ENCODE measurements at places on chromosomes 2 and 18.

- no peak for DNase-seq
Measured at GRCh38 chr2:8125741-8126711, 555.8 kb upstream of the ID2 start.

GRCh38 chr18:71936744-71937143 lies 607.4 kb downstream of the CBLN2 start:
- DNase-seq, result no peak

DNA sequence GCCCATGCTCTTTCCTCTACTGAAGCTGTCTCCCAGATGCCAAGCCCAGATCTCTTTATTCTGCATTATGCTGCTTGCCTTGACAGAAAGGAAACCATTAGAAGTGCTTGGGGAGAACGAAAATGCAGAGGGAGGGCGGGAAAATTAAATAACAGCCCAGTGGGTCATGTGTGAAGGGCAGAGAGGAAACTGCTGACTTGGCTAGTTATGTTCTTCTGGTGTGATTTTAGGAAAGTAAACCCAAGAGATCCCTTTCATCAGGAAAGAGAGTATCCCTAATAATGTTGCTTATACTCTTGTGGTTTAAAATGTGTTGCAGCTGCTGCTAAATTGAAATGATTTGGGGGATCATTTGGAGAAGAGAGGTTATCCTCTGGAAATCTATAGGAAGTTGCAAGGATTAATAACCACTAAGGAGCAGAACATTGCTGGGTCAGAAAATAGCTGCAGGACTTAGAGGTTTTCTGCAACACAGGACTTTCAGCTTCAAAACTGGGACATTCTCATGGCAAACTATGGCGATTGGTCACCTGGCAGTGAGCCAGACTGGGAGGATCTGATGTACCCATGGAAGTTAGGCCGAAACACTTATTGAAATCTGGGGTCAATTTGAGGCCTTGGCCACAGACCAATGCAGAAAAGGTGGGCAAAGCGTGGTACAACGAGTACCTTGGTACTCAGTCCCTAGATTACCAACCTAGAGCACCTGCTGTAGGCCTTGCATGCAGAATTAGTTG lies 172.2 kb downstream of the TMEM247 start:
- DNase-seq, result no peak

DNA sequence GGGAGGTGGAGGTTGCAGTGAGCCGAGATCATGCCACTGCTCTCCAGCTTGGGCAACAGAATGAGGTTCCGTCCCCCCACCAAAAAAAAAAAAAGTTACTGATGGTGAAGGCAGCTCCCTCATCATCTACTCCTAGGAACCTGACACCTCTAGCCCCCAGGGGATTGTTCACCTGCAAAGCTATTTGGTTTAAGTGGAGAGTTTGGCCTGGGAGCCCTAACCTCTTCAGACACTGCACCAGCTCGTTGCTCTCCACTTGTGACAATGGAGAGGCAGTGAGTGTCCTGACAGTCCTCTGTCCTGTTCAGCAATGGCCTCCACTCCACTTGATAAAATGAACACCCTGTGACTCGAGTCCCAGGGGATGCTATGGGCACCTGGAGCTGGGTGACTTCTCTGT lies 43.5 kb downstream of the ATP6V1C2 start:
- no peak for DNase-seq

DNA sequence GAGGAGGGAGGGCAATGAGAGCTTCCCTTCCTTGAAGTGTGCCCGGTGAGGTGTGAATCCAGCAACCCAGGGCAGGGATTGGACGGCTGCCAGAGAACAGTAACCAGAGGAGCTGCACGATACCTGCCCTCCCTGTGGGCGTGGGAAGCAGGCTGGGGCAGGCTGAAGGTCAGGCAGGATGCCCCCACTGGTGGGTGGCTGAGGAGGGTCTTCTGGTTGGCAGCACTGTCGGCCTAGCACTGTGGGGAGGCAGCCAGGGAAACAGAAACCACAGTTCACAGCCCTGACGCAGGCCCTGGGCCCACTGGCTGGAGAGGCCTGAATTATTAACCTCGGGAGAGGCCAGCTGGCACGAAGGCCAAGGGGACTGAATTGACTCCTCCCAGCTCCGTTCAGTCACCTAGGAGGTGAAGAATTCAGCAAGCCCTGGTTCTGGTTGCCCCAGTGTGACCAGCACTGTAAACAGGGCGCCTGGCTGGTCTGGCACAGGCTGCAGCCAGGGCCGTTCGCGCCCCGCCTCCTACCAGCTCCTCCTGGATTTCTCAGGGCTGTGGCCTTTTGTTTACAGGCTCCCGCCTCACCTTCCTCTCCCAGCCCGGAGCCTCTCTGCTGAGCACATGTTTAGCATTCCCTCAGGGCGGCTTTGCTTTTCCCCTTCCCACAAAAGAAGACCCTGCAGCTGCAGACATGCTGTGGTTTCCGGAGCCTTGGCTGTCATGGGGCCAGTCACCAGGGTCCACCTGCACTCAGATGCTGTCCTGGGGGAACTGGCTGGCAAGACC lies 97.8 kb downstream of the B3GNT2 start:
- DNase-seq, result no peak

DNA sequence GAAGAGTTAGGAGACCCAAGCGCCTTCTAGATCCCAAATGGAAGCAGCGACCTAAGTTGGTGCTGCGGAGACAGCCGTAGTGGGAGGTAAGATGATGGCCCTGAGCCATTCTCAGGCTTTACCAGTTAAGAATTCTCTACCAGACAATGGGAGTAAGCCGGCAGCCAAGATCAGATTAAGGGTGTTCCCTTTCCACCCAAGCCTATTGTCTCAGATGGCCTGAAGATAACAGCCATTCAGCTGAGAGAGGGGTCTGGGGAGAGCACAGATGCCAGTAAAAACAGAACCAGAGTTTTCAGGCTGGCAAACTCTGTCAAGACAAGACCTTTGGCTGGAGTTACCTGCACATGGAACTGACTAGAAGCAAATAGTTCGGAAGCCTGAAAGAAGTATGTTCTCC lies 191.7 kb upstream of the HAAO start:
- DNase-seq, result no peak

GRCh38 chr2:123870881-123871276 lies 154.2 kb upstream of the CNTNAP5 start:
- DNase-seq, result no peak

- no peak for DNase-seq
Measured at GRCh38 chr18:63477968-63478367, 1.2 kb downstream of the SERPINB5 start.

- no peak for DNase-seq
Measured at GRCh38 chr2:154189953-154190352, 318.2 kb downstream of the GALNT13 start.

GRCh38 chr2:71878626-71879508 lies 268.8 kb downstream of the CYP26B1 start:
- no peak for DNase-seq

GRCh38 chr2:6824962-6825361 lies 40.7 kb downstream of the CMPK2 start:
- DNase-seq, result peak; percentile 83

DNA sequence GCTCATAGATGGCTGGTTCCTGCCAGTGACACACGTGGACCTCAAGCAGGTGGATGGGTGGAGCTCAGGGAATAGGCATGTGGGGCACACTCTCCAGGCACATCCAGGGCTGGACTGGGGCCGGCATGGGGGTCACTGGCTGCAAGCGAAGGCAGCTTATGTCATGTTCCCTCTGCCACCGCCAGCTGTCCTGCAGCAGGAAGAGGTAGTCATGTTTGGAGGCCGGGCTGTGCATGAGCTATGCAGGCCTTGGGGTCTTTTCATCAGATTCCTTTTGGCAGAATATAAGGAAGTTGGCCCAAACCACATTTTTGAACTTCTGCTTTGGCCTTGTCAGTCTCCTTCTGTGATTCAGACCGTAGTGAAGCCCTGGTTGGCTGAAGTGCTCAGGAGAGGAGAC lies 61.5 kb downstream of the AGAP1 start:
- no peak for DNase-seq

- peak; percentile 19 for DNase-seq
Measured at GRCh38 chr2:19746611-19747309, 155.0 kb downstream of the TTC32 start.

- DNase-seq, result peak; percentile 72
Measured at GRCh38 chr18:28109781-28110560, 67.0 kb downstream of the CDH2 start.

DNA sequence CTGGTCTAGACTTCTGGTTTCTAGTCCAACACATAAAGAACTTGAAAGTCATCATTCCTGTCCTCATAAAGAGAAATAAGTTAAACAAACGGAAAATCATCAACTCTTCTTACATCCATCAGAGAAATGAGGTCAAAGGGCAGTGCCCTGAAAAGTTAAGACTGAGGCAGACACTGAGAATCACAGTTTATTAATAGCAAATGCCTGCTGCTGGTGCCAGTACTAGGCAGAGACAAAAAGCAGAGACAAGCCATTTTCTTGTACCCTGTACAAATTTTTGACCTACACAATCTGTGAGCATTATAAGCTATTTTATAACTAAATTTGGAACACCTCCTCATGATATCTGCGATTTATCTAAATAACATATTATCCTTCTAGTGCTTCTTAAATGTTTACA lies 36.8 kb downstream of the ATF2 start:
- no peak for DNase-seq

DNA sequence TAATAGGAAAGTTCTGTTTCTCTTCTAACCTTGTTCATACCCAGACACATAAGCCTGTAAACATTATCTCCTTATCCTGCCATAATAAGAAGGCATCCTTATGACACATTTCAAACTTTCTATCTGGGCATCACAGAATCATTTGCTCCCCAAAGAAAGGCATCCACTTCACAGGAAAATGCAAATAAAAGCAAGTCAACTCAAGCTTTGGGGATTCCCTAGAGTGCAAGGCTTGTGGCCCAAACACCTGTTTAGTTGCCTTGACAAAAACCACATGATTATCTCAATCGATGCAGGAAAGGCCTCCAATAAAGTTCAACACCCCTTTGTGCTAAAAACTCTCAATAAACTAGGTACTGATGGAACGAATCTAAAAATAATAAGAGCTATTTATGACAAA lies 195.7 kb upstream of the GALNT5 start:
- no peak for DNase-seq

DNA sequence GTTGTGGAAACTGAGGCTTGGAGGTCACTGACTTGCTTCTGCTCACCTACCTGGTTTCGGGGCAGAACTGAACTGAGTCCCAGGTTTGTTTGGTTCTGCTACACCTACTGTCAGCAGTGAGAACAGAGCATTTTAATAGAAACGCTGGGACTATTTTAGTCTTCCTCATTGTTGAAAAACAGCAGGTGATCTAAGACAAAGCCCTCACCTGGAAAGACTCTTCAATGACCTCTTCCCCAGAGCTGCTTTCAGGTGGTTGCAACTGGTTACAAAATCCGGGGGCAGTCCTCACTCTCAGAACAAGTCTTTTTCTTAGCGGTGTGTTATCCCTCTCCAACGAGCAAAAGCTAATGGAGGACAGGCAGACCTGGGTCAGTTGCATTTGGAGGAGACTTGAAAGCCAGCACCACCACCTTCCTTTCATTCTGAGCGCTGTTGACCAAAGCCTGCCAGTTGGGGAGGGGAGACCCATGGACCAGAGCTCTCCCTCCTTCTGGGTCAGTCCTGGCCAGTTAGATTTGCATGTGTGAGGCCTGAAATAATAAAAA lies 217.0 kb downstream of the NCK2 start:
- DNase-seq, result no peak

GRCh38 chr18:12571630-12572029 lies 86.3 kb downstream of the SPIRE1 start:
- no peak for DNase-seq

GRCh38 chr2:9440058-9440727 lies 16.7 kb downstream of the CPSF3 start:
- peak; percentile 83 for DNase-seq

DNA sequence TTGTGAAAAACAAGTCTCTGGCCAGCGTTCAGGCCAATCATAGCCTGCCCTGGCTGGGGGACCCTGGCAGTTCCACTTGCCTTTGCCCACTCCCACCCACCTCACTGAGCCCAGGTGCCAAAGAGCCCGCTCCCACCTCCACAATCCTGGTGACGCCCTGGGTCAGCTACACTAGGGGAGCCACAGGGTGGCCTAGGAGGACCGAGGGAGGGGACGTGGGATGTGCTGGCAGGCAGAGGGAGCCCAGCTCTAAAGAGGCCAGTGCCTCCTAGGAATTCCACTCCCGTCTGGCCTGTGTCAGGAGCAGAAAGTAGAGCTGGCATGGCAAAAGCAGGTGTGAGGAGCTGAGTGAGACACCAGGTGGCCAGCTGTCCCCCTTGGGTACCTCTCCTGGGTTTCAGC lies 49.3 kb downstream of the TNS1 start:
- DNase-seq, result no peak

DNA sequence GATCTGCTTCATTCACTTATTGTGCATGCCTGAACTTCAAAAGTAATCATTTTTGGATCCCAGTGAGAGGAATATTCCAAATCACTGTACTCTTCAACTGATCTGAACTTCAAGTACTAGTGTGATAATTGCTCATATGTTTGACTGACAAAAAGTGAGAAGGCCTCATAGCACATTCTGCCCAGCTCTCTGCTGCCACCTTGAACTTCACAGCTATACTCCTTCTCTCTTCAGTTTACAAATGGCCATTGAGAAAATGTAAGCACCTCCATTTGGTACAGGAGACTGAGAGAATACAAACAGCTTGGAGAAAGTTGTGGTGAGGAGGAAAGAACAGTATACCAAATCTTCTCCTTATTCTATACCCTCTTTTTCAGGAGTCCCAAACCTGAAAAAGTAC lies 946.0 kb upstream of the CHAC2 start:
- peak; percentile 5 for DNase-seq

DNA sequence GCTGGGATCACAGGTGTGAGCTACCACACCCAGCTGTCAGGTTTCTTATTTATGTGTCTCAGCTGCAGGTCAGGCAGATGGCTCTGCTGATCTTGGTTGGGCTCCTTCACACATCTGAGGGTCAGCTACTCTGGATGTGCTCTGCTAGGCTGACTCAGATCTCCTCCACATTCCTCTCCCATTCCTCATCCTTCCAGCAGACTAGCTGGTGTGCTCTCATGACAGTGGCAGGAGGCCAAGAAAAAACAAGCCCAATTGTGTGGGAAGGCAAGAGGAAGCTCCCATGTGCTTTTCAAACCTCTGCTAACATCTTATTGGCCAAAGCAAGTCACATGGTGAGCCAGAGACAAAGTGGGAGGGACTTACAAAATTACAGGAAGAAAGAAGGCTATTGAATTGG lies 11.7 kb upstream of the MSH6 start:
- peak; percentile 63 for DNase-seq

GRCh38 chr2:8169443-8169842 lies 512.4 kb upstream of the ID2 start:
- DNase-seq, result peak; percentile 90

- DNase-seq, result no peak
Measured at GRCh38 chr2:223008956-223009355, 43.0 kb upstream of the KCNE4 start.

GRCh38 chr2:193446967-193447366 lies 1252.2 kb upstream of the TMEFF2 start:
- no peak for DNase-seq

- DNase-seq, result peak; percentile 65
Measured at GRCh38 chr2:157172866-157173578, 84.5 kb upstream of the GALNT5 start.

DNA sequence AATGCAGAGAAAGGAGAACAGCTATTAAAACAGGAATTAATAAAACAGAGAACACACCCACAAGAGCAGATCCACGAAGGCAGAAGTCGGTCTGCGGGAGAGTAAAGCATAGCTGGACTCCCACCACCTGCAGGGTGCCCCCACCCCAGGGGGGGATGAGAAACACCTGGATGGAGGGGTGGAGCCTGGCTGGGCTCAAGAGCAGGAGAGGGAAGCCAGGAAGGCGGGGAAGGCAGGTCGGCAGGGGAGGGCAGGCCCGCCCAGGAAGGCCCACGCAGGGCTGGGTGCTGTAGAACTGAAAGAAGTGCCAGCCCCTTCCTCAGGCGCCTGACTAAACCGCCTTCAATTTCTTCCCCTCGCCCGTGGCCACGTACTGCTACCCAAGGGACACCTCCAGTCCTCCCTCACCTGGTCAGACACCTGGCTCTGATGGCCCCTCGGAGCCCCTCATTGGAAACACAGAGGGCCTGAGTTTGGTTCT lies 175.4 kb downstream of the HDAC4 start:
- no peak for DNase-seq
